ENCODE measurements at places on chromosomes 11 and 22.

DNA sequence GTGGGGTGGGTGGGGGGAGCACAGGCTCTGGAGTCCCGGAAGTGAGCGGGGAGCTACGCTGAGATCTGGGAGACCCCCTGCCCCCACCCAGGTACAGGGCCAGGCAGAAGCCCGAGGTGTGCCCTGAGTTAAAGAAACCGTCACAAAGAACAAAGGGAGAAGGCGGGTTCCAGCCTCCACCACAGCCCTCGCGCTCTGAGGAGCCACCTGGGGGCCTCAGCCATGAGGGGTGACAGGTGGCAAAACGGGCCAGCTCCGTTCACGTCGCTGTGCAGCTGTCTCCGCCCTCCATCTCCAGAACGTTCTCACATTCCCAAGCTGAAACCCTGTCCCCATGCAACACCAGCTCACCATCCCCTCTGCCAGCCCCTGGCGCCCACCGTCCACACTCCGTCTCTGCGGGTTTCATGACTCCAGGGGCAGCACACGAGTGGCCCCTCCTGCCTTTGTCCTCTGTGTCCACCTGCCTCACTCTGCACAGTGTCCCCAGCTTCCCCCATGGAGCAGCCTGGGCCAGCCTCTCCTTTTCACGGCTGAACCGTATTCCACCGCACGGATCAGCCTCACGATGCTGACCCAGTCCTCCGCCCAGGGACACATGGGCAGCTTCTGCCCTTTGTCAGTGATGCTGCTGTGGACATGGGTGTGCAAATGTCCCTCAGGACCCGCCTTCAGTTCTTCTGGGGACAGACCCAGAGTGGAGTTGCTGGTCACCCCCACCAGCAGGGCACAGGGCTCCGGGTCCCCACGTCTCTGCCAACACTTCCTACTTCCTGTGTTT, 1.7 kb upstream of the MUC5B start:
- DNase-seq: no peak

DNA sequence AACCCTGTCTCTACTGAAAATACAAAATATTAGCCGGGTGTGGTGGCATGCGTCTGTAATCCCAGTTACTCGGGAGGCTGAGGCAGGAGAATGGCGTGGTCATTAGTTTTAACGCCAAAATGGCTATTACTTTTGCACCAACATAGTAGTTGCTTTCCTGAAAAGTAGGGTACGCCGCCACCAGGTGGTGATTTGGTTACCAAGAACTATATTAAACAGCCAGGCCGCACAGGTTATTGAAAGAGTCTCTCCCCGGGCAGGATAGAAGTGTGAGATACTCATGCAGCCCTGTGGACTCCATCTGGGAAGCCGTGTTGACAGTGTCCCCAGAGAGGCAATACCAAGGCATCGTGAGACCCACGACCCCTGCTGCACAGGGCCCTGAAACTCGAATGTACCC, 24.6 kb upstream of the LRRC32 start:
- DNase-seq: no peak

DNA sequence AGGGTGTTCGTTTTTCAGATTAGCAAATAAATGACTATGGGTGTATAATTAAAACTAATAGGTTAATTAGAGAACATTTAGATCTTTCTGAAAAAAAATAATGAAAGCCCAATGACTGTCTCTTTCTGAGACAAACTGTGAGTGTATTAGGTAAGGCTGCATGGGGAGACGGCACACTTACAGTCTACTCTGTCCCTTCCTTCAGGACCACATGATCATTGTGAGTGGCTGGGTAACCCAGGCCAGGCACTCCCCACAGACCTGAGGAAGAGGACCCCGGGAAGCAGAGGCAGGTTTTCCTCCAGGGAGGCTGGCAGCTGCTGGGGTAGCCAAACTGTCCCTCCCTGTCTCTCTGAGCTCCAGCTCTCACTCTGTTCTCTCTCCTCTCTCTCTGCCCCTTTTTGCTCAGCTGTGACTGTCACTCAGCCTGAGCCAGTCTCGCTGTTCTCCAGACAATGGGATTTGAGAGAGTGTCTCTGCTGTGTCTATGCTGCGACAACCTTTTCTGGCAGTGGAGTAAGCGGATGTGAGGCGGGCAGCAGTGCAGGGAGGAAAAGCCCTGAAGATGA, 83.1 kb upstream of the NCAM1 start:
- DNase-seq: no peak

- peak; percentile 87 for DNase-seq
Measured at GRCh38 chr11:61897387-61898246, 6.3 kb upstream of the FADS3 start.

- DNase-seq: no peak
Measured at GRCh38 chr11:134266440-134266839, 9.7 kb upstream of the GLB1L3 start.

DNA sequence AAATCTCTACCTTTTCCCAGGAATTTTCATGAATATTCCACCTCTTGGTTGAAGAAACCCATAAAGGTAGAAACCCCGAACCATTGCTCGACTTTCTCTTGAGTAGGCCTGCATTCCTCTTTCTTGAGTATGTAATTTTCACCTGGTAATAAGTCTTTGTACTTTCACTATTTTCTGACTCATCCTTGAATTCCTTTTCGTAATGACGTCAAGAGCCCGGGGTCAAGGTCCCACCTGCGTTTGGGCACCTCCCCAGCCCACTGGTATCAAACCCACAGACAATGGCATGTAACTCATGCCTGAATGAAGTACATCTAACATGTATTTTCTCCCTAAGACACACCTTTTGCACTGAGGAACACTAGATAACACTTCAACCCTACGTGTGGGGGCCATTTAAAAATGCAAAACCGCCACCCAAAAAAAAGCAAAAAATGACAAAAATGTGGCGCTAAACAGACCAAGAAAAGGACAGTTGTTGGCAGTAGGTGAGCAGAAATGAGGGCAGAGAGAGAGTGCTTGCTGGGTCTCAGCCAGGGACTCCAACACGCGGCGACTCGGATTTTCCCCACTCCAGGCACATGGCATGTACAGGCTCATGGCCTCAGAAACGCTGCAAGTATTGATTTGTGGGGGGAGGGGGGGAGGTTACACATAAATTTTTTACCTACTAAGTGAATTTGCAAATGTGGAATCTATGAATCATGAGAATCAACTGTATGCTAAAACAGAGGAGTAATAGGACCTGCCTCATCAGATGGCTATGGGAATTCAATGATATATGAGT, 4.1 kb upstream of the C11orf24 start:
- no peak for DNase-seq

DNA sequence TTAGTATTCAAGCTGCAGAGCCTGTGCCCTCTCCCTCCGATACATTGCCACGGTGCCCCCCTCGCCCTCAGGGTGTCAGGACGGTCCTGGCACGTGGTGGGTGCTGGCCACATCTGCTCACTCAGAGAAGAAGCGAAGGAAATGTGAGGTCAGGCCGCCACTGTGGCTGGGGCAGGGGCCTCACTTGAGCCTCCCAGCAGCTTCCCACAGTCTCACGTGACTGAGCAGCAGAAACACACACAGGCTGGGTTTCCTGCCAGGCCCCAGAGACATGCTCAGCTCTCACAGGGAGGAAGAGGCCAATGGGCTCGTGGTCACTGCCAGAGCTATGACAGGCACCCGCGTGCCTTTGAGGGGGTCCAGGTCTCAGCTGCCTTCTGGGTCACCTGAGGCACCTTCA, 37.9 kb upstream of the PRR5 start:
- DNase-seq: peak; percentile 52

DNA sequence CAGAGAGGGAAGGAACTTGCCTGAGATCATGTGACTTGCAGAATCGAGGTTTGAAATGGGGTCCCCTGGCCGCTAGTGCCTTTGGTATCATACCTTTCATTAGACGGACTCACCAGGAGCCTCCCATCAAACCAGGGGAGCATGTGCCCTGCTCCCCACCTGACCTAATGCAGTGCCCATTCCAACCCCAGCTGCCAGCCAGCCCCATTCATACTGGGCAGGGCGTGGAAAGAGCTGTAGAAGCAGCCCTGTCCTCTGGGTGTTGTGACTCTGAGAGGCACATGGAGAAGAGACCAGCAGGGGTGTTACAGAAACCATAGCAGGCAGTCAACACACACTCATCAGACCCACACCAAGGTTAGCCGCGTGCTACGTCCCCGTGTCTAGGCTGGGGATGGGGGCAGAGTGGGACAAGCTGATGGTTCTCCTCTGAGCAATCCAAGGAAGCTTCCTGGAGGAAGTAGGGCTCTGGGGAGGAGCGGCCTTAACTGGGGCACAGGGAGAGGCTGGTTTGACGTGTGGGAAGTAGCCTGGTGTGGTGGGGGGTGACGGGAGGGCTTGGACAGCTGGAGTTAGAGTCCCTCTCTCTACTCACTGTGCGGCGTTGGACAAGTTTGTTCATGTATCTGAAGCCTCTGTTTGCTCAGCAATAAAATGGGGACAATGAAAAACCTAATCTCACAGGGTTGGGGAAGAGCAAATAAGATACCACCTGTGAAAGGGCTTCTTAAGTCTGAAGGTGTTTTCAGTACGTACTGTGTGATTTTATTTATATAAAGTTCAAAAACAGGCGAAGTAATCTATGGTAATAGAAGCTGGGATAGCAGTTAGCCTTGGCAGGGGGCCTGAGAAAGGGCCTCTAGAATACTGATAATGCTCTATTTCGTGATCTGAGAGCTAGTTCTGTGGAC, 14.0 kb downstream of the GRIK4 start:
- no peak for DNase-seq

GRCh38 chr11:94669023-94669422, 99.1 kb upstream of the AMOTL1 start:
- DNase-seq: no peak

DNA sequence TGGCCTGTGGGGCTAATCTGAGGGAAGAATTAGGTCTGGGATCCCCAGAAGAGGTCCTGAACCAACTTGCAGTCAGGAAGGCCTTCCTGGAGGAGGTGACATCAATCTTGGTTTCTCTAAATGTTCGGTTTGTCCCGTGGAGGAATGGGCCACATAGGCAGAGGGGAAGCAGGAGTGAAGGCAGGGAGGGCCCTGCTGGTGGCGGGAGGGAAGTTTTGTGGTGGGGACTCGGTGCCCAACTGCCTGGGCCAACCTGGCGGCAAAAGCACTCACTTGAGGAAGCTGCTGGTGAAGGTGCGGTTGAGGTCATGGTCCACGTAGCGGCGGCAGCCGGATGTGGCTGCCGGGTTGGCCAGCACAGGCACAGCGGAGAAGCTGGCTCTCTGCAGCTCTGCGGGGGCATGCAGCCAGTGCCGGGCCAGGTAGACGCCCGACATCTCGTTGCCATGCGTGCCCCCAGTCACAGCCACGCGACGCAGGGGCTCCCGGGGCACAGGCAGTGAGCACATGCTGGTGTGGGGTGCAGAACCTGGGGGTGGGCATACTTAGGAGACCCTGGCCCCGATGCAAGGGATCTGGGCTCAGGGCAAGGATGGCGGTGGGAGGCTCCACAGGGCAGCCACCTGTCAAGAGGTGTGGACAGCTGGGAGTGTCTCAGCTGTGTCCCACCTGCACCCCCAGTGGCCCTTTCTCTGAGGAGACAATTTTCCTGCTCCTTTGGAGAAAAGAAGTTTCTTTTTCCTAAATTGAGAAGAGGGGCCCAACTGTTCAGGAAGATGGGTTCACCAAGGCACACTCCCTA, 3.8 kb downstream of the ACY3 start:
- DNase-seq: peak; percentile 43

GRCh38 chr11:96303064-96303463, 39.9 kb downstream of the MAML2 start:
- no peak for DNase-seq

DNA sequence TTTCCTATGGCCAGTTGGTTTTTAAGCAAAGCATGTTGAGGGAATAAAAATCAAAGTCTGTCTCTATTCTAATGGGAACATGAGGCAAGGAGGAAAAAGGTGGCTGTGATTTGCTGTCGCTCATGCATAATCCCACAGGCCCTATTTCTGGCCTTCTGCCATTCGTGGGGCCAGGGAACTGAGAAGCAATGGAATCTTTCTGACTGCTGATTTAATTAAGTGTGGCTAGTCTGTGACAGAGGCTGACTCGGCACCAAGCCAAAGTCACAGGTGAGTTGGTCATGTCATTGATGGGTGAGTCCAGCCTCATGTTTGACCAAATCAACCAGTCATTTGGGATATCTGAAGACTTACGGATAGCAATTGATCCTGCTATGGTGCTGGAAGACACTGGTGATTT, 429.3 kb upstream of the CADM1 start:
- no peak for DNase-seq

GRCh38 chr11:128832121-128832497, 35.0 kb downstream of the KCNJ1 start:
- no peak for DNase-seq

- DNase-seq: no peak
Measured at GRCh38 chr11:112794331-112794846, 166.8 kb upstream of the NCAM1 start.

- DNase-seq: no peak
Measured at GRCh38 chr11:125073616-125074483, 10.7 kb downstream of the SLC37A2 start.

DNA sequence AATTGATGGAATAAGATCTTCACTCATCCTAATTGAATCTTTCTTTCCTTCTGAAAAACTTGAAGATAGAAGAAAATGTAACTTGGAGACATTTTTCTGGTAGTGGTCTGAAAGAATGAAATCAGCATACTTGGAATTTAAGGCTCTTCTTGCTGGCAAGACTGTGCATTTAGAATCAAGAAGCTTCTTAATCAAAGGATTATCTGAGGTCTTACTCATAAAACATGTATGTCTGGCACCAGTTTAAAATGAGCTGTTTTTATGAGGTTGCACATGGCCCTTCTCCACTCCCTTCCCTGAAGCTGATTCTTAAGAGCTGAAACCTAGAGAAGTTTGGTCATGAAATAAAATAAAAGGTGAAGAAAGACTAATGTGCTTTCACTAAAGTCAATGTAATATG, 77.3 kb downstream of the ARHGEF12 start:
- DNase-seq: no peak

- no peak for DNase-seq
Measured at GRCh38 chr11:20563866-20564265, 35.5 kb upstream of the SLC6A5 start.

DNA sequence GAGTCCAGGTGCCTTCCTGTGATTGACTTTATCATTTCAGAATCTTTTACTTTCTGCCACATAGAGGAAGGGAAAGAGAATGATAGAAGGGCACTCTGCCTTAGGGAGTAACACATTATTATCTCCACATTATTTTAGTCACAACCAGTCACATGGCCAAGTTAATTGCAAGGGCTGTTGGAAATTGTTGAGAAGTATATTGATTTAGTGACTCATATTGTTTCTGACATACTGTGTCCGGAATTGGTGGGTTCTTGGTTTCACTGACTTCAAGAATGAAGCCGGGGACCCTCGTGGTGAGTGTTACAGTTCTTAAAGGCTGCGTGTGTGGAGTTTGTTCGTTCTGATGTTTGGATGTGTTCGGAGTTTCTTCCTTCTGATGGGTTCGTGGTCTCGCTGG, 8.7 kb downstream of the OR51B4 start:
- no peak for DNase-seq

GRCh38 chr11:9662273-9662672, 1.6 kb upstream of the SWAP70 start:
- no peak for DNase-seq

Measured in activated CD4-positive, alpha-beta T cell treated with anti-CD3 and anti-CD28 coated beads, Interleukin-2, amount 50 U/mL, for 48 hours (primary cell).